Activated CD4-positive, alpha-beta T cell treated with anti-CD3 and anti-CD28 coated beads for 36 hours (primary cell): ENCODE measurements at places on chromosomes 3 and 15.
A peak's percentile ranks its signal among the peaks of the same experiment; 100 is the strongest.

DNA sequence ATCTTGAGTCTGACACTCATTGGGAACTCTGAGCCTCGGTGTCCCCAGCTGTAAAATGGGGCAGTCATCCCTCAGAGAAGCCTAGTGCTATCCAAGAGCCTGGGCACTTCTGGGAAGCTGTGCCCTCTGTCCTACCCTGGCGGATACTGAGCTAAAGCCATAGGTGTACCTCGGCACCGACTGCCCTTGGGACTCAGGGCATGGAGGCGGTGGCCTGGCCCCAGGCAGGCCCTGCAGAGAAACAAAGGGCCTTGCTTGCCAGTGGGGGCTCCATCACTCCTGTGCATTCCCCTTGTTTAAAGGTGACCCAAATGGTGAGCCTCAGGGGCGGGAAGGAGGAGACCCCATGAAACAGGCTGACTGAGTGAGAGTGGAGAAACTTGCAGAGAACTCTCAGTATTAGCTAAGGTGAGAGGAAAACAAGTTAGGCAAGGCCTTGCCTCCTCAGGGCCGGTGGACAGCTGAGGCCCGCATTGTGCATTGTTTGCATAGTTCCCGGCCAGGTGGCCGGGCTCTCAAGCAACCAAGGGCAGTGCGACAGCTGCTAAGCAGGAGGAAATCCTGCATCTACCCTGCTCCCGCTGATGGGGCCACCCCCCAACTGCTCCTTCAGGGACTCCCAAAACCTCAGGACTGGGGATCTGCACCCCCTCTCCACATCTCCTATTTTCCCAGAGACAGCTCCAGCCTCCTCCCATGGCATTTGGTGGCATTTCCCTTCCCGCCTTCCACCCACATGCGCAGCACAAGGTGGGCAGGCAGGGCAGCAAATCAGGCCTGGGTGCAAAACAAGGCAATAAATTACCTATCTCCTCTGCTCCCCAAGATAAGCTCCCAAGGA, 4.3 kb downstream of the PFKFB4 start:
- no peak for DNase-seq

DNA sequence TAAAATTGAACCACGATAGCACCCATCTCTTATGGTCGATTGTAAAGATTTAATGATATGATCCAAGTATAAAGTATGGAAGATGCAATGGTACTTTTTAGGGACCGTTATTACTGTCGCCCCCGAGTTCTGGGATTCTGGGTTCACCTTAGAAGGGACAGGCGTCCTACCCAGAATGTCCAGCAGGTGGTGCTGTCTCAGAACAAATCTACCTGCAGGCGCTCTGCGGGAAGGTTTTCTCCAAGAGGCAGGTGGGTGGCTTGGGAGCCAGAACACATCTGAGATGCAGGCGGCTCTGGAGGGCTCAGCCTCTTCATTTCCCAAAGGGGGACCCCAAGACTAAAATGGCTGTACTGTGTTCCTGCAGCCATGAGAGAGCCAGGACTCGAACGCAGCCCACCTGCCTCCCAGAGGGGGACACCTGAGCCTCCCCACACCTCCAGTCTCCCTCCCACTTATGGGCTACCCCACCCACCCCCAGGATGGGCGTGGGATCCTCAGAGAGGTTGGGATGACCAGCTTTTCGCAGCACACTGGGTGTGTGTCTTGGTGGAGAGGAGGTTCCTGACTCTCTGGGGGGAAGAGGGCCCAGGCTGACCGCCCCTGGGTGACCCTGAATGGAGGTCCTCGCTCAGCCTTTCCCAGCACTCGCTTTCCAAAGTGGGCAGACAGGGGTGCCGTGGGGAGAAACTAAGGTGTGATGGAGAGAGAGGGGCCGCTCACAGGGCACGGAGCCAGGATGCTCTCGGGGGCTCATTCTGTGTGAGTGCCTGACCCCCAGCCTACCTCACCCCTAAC, 28.1 kb upstream of the CORO2B start:
- peak; percentile 89 for DNase-seq

GRCh38 chr3:42031808-42032480, 59.2 kb upstream of the TRAK1 start:
- DNase-seq = no peak

DNA sequence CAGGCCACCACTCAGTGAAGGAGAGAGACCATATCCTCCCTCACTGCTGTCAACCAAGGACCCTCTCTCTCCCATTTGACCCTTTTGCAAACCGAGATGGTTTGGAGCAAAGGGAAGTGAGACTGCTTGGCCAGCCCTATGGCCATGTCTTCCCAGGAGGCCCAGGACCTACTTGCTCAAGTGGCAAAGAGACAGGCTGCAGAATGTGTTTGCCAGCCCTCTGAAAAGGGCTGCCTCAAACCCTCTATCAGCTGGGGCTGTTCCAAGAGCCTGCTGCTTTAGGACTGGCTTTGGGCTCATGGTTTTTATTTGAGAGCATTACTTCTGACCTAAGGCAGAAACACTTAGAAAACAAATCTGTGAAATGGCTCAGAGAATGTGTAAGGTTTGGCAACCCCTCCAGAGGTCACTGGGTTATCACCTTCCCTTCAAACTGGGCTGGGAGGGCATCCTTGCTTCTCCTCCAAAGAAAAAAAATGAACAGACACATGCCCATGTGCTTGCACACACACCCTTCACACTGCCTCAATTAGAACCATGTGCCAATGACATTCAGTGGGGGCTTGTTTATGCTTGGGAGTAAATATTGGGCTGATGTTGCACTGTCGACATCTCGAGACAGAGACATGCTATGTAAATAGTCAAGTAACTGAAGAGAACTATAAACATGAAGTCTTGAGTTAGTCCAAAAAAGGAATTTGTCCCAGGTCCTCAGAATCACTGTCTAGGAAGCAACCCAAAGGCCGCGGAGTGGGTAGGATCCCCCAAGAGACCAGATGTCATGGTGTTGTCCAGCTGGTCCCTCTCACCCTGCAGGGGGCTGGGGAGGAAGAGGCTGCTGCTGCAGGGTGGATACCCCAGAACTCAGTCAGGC, 49.8 kb upstream of the CTDSPL start:
- DNase-seq = no peak

- DNase-seq = no peak
These were observed 74.8 kb upstream of the P2RY1 start for GRCh38 chr3:152760024-152760563.

DNA sequence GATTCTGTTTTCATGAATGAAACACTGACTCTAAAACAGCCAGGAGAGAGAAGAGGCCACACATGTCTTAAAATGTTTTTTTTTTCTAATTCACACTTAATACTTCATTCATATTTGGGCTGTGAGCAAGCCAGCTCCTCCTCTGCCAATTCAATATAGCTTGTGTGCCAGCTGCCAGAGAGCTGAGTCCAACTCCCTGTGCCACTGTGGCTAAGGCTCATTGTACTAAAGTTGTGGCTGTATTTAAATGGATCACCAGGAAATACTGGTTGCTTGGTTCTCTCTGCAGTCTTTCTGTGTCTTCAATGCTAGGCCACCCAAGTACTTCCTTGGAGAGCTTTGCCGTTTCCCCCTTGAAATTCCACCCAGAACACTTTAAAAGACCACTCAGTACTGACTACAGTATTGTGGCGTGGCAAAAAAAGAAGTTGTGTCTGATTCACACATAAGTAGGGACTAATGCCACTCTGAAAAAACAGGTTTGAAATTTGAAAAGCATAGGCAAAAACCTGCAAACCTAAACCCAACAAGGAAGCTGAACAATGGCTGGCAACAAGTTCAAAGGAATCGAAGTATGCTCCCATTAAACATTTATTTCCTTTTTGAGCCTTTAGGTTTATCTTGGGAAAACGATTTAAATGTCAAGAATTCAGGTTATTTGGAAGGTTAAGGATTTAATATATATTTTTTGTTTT, 524.7 kb downstream of the DIPK2A start:
- no peak for DNase-seq
